Left lung (tissue), 14 donors: ENCODE measurements at places on chromosomes 16 and 17.

DNA sequence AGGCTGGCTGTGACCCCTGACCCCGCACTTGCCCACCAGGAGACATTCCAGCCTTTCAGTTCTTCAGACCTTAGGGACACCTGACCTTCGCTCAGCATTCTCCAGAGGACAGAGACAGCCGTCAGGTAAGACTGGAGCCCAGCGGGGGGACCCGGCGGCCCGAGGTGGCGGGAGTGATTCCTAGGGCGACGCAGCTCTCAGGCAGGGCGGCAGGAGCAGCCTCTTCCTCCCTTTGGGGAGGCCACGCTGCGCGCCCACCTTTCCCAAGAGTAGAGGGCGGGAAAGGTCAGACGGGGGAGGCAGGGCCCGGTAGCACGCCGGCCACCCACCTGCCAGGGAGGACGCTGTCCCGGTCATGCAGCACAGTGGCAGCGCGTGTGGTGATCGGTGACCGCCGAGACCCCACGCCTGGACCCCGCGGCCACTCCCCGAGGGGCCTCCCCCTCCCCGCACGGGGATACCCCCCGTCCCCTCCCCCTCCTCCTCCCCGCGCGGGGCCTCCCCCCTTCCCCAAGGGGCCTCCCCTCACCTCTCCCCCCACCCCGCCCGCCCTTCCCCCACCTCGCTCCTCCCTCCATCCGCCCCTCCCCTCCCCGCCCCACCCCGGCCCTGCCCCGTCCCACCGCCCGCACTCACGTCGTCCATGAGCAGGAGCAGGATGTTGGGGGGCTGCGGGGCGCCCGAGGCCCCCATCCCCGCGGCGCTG lies 472 bp downstream of the GALNS start:
- no peak for DNase-seq

DNA sequence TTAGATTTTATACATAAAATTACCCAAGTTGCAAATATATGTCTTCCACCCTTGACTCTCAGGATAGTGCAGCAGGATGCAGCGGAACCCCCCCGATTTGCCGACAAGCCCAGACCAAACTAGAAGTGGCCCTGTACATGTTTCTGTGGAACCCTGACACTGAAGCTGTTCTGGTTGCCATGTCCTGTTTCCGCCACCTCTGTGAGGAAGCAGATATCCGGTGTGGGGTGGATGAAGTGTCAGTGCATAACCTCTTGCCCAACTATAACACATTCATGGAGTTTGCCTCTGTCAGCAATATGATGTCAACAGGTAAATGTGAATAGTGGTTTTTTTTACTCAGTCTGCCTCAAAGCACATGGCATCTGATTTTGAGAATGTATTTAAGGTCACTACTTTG lies 70.7 kb downstream of the OMG start:
- DNase-seq: no peak

GRCh38 chr16:88458773-88459235 lies 5.7 kb downstream of the ZFPM1 start:
- no peak for DNase-seq

DNA sequence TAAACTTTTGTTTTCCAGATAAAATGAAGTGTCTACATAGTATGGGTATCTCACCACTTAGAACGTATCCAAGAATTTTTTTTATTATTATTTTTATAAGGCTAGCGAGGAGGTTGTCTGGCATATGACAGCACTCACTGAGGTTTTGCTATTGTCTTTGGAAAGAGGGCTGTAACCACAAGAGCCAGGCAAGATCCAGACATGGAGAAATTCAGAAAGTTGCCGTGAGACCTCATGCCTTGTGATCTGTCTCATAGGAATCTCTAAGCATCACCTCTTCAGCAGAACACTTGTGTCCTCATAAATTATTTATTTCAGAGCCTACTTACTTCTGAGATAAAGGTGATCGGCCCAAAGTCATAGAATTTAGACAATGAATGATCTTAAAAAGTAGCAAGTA lies 410.8 kb downstream of the CDH11 start:
- DNase-seq: no peak

- DNase-seq: no peak
Observed at GRCh38 chr17:69725146-69725545, 310.6 kb downstream of the MAP2K6 start.

DNA sequence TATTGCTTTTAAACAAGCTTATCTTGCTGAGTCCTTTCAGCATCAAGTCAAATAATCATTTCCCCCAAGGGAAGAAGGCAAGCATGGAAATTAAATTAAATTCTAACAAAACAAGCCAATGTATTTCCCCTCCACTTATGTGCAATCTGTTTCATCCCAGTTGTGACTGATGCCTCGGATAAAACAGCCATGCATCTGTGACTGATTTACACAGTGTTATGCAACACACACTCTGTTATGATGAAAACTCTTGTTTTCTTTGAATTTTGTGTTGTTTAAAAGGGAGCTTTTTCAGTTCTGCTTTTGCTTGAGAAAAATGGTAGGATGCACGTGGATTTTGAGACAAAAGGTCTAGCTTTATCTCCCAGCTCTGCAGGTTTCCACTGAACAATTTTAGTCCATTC lies 32.6 kb downstream of the TMEM100 start:
- DNase-seq: peak; percentile 9

GRCh38 chr16:79994418-79994817 lies 393.9 kb upstream of the MAF start:
- no peak for DNase-seq

GRCh38 chr16:450785-451512 lies 25.5 kb downstream of the RAB11FIP3 start:
- DNase-seq: peak; percentile 43

GRCh38 chr17:53627511-53627910 lies 195.2 kb upstream of the KIF2B start:
- no peak for DNase-seq

GRCh38 chr16:695355-696089 lies 5.3 kb upstream of the WDR24 start:
- DNase-seq: peak; percentile 41

GRCh38 chr16:12439399-12440227 lies 364.1 kb downstream of the CPPED1 start:
- no peak for DNase-seq

DNA sequence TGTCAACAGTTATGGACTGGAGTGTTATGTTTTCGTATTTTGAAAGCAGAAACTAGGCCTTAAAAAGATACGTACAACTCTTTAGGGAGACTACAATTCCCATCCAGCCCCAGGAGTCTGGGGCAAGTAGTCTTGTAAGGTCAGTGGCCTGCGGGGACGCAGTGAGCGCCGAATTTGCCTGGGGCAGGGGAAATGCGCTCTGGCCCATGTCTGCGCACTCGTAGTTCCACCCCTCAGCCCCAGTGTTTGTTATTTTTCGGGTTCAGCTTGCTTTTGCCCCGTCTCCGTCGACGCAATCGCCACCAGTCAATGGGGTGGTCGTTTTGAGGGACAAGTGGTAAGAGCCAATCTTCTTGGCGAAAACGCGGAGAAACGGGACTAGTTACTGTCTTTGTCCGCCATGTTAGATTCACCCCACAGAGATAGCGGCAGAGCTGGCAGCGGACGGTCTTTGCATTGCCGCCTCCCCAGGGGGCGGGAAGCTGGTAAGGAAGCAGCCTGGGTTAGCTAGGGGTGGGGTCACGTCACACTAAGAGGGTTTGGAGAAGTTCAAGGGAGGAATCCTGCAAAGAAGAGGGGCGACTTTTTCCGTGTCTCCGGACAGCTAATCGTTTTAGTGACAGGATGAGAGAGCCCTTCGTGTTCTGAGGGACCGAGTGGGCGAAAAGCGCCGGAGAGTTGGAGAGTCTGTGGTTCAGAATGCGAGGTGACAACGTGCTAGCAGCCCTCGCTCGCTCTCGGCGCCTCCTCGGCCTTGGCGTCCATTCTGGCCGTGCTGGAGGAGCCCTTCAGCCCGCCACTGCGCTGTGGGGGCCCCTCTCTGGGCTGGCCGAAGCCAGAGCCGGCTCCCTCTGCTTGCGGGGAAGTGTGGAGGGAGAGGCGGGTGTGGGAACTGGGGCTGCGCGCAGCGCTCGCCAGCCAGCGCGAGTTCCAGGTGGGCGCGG lies 1.1 kb upstream of the BRCA1 start:
- no peak for DNase-seq

- no peak for DNase-seq
Observed at GRCh38 chr16:53971616-53972015, 267.7 kb downstream of the FTO start.

- DNase-seq: no peak
Observed at GRCh38 chr16:53014287-53014686, 38.4 kb downstream of the CHD9NB start.

DNA sequence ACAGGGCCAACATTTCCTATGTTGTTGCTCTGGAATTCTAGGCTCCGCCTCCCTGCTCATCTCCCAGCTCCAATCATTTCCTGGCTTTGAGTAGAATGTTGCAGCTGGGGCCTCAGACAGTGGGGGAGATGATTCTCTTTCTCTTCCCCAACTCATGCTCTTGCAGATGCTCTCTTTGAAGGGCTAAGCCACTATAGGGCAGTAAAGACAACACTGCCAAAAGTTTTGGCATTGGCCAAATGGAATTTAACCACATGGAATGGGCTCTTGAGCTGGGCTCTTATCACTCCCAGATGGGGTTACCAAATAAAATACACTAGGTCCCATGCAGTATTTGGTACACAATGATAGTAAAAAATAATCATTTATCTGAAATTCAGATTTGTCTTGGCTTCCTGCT lies 19.6 kb upstream of the EFCAB13 start:
- DNase-seq: no peak

DNA sequence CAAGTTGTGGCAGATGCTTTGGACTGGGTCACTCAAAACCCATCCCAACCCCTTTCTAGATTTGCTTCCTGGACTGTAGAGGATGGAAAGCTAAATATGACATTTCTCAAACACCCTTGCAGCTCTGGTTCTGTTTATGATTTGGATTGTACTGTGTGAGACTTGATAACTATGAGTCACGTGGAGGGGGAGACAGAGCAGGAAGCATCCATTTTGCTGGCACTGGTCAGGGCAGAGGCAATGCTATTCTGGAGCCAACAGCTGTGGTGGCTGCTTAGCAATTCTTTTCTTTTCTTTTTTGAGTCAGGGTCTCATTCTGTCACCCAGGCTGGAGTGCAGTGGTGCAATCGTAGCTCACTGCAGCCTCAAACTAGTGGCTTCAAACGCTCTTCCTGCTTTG lies 13.6 kb upstream of the TERF2 start:
- DNase-seq: no peak

GRCh38 chr16:81446907-81447268 lies 2.3 kb downstream of the CMIP start:
- DNase-seq: peak; percentile 87

DNA sequence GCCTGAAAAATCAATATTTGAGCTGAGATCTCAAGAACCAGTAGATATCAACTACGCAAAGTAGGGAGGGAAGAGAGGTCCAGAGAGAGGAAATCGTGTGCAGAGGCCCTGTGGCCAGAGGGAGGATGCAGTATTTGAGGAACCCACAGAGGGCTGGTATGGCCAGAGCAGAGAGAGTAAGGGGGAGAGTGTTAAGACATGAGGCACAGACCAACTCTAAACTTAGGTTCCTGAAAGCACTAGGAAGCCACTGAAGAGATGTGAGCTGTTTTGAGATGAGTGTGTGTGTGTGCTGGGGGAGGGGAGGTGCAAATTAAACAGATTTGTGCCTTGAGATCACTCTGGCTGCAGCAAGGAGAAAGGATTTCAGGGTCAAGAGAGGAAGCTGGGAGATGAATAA lies 10.9 kb downstream of the SLC13A2 start:
- DNase-seq: no peak

GRCh38 chr16:778447-778846 lies 9.7 kb downstream of the RPUSD1 start:
- no peak for DNase-seq

DNA sequence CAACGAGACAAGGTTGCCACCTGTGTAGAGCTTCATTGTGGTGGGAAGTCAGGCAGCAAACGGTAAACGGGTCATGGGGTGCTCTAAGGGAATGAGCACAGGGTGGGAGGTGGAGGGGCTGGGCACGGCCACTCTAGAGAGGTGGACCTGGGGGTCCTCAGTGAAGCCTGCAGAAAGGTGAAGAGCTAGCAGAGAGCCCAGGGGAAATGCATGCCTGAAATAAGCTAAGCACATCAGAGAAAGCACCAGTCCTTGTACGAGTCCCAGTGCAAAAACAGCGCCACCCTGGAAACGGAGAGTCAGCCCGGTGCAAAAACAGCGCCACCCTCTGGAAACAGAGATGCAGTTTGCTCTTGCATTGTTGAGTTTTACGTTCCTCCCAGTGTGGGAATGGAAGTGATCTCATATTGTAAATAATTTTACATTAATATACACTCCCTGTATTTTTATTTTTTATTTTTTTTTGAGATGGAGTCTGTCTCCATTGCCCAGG lies 65.0 kb downstream of the TBC1D16 start:
- no peak for DNase-seq

GRCh38 chr17:67821871-67822367 lies 3.4 kb upstream of the BPTF start:
- DNase-seq: no peak

GRCh38 chr17:47279062-47279801 lies 25.6 kb downstream of the ITGB3 start:
- peak; percentile 63 for DNase-seq
